HCT116 (cell line): ENCODE measurements at places on chromosomes 7 and 10.

DNA sequence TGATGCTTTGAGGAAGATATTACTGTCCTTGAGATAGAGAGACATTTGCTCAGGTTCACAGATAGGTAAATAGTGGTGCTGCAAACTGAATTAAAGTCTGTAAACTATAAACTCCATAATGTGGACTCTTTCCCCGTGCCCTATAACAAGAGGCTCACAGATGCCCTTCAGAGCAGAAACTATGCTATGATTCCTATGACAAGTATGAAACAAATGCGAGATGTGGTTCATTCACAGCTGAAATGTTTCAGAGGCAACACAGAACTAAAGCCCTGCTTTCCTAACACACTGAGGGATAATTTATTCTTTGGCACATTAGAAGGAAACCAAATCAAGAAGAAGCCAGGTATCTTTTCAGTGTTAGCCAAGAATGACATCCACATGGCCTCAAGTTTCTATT is 13.4 kb downstream of the CHUK start:
- DNase-seq, result no peak

- peak; percentile 19 for DNase-seq
Observed at GRCh38 chr7:50229964-50230363, 74.6 kb upstream of the IKZF1 start.

- DNase-seq, result peak; percentile 19
Observed at GRCh38 chr7:33334349-33334748, 205.0 kb downstream of the BBS9 start.

DNA sequence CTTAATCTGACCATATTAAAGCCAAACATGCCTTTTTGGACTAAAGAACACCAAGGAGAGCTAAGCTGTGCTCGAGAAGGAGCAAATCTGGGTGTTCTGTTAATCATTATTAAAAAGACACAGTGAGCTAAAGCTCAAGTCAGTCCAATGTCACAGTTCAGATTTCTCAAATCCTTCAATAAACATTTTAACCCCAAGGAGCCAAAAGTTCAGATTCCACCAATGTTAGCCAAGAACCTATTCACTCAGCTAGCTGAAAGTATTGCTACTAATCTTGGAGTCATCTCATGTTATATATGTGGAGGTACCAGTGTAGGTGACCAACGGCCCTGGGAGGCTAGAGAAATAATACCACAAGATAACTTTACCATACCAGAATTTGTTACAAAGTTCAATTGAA is 14.5 kb upstream of the ZNF33B start:
- DNase-seq, result no peak

GRCh38 chr10:132387764-132388210 is 9.2 kb upstream of the PWWP2B start:
- no peak for DNase-seq

DNA sequence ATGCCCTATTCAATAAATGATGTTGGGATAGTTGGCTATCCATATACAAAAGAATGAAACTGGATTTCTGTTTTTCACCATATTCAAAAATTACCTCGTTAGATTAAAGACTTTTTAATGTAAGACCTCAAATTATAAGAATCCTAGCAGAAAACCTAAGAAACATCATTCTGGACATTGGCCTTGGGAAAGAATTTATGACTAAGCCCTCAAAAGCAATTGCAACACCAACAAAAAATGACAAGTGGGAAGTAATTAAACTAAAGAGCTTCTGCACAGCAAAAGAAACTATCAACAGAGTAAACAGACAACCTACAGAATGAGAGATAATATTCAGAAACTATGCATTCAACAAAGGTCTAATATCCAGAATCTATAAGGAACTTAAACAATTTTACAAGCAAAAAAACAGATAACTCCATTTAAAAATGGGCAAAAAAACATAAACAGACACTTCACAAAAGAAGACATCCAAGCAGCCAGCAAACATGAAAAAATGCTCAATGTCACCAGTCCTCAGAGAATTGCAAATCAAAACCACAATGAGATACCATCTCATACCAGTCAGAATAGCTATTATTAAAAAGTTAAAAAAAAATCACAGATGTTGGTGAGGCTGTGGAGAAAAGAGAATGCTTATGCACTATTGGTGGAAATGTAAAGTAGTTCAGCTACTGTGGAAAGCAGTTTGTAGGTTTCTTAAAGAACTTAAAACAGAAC is 309.8 kb downstream of the AHR start:
- DNase-seq, result no peak

DNA sequence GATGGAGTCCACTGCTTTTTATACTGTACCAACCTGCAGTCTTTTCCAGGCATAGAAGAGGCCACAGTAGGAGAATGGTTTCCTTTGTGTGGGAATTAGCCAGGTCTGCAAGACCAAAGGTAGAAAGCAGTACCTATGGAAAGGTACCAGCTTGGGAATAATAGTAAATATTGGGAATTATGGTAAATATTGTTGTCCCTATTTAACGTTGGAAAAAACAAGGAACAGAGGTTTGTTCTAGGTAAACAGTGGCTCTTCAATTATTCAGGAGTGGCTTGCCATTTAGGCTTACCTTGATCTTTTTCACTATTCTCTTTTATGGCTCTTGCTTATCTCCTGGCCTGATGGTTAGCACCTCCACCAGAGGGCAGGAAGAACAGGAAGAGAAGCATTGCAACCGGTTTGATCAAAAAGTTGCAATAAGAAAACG is 43.9 kb upstream of the GSAP start:
- peak; percentile 12 for DNase-seq

GRCh38 chr10:119447823-119448546 is 94.5 kb downstream of the RGS10 start:
- no peak for DNase-seq

- DNase-seq, result no peak
Observed at GRCh38 chr7:1530946-1531262, 402 bp downstream of the MAFK start.

- DNase-seq, result peak; percentile 59
Observed at GRCh38 chr10:114632869-114633715, 25.0 kb downstream of the ABLIM1 start.

DNA sequence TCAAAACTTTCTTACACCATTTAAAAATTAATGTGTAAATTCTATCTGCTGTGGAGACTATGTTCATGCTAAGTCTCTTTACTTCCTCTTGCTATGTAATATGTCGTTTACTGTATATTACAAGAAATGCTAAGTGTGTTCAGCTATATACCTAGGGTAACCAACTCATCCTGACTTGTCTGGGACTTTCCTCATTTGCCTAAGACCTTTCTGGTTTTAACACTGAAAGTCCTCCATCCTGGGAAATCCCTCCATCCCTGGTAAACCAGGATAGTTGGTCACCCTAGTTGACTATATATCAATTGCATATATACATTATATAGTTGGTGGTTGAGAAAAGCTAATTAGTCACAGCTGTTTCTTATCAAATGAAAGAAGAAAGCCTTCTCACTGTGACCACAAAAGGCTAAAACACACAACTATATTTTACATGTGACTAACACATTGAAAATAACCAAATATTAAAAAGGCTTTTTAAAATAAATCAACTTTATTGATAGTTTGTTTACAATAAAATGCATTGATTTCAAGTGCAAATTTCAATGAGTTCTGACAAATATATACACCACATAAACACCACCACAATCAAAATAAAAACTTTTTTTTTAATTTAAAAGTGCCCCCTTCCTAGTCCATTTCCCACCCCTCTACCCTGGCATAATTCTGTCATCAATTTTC is 167.7 kb upstream of the INHBA start:
- no peak for DNase-seq

DNA sequence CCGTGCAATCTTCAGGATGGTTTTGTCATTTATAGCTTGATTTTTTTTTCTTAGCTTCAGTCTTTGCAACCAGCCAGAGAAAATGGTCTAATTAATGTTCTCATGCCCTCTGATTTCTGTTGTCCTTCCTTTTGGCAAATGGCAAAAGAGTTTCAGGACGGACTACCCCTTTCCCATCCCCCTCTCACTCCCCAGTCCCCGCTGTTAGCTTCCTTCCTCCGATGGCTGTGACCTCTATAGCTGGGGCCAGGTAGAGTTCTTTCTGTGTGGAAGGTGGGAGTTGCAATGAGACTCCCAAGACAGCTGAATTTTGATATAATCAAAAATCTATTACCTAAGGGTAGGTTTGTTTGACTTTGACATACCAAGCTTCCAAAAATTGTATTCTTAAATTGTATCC is 362.0 kb downstream of the PAXIP1 start:
- no peak for DNase-seq

DNA sequence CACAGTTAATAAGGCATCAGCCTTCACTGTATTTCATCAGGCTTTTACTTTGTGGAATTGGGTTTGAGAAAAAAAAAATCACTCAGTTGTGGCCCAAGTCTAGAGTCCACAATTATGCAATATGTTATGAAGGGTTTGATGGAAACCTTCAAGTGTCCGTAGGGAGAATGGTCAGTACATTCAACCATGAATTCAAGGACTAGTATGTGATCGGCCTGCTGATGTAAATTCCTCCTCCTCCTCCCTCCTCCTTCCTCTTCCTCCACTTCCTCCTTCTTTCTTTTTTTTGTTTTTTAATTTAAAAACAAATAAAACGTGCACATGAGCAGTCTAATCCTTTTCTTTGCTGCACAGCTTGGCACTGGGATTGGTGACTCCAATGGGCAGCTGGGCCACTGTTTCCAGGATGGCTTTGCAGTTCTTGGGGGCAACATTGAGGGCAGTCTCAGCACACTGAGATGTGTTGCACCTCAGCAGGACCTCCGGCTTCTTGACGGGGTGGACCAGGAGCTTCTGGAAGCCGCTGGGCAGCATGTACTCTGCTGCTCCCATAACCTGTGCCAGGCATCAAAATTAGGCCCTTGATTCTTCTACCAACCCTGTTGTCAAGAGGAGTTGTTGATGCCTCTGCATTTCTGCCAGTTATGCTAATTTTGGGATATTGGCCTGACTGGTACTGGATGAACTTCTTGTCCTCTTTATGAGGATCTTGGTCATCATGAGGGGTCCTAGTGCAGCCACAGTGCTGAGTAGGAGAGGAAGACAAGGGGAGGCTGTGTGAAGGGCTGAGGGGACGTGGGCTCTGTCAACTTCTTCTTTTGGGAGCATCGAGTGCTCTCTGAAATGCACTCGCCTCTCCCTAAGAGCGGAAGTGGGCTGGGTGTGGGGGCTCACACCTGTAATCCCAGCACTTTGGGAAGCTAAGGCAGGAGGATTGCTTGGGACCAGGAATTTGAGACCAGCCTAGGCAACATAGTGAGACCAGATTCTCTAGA is 9.3 kb upstream of the IL2RA start:
- DNase-seq, result no peak

DNA sequence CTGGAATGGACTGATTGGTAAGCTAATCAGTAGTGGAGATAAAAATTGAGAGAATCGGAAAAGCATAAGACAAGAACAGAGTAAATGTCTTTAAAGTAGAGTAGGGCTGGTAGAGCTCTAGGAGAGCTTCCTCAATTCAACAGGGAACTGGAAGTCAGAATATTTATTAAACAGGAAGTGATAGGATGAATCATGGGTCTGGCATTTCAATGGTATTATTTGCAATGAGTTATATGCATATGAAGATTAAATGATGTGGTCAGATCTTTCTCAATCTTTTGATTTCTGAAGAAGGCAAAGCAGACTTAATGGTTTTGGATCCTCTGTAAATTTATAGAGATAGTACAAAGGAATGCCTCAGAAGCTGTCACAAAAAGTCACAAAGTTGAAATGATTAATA is 349.0 kb downstream of the HPSE2 start:
- no peak for DNase-seq
